Effector memory CD8-positive, alpha-beta T cell (primary cell): ENCODE measurements at places on chromosomes 1 and 21.

DNA sequence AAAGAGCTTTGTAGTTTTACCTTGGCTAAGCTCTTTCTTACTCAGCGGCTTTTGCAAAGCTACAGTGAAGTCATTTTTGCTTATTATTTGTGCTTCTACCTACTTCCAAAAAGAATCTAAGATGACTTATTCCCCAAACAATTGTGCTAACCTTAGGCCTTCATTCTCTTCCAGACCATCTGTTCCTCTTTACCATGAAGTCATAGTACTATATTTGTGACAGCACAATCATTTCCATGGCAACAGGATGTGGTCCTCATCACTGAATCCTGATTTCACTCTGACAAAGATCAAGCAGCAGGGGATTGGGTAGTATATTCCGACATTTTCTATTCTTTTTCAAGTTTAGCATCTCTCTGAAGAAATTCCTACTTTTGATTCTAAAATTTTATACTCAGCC is 24.8 kb upstream of the NMNAT2 start:
- H3K27me3 ChIP-seq = peaks cover 14% of the 10 kb centered on the region
- H3K27ac ChIP-seq = no peak overlapping the region
- H3K36me3 ChIP-seq = no peaks in the 10 kb centered on the region
- H3K4me3 ChIP-seq = no peak overlapping the region

DNA sequence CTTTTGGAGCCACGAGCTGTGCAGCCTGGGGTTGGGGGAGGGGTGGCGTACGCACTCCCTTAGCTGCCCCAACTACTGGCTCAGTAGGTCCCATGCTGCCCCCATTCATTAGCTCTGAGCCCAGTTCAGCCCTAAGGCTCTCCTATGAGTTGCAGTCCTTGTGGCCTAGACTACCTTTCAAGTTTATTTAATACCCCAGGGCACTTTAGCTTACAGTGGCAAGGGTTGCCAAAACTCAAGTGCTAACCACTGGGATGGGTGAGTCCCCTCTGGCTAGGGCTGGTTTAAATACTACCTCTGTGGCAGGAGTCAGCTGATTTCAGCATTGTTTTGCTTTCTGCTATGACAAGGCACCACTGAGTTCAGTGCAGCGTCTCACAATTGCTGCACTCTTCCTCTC is 118.2 kb downstream of the ODF2L start:
- H3K4me1 ChIP-seq = no peaks in the 10 kb centered on the region
- DNase-seq = no peak
- no peak overlapping the region for H3K4me3 ChIP-seq
- no peak overlapping the region for H3K27ac ChIP-seq
- no peaks in the 10 kb centered on the region for H3K36me3 ChIP-seq

- peaks cover 4% of the 10 kb centered on the region for H3K36me3 ChIP-seq
- H3K4me3 ChIP-seq = no peak overlapping the region
- H3K27me3 ChIP-seq = peaks cover 16% of the 10 kb centered on the region
- no peak overlapping the region for H3K27ac ChIP-seq
Measured at GRCh38 chr1:154714638-154715037, 106.7 kb upstream of the ADAR start.

- no peaks in the 10 kb centered on the region for H3K4me1 ChIP-seq
- H3K4me3 ChIP-seq = no peak overlapping the region
- no peaks in the 10 kb centered on the region for H3K36me3 ChIP-seq
- H3K27me3 ChIP-seq = peaks cover 5% of the 10 kb centered on the region
- DNase-seq = no peak
- no peak overlapping the region for H3K27ac ChIP-seq
Measured at GRCh38 chr1:163442895-163443294, 121.1 kb downstream of the NUF2 start.

DNA sequence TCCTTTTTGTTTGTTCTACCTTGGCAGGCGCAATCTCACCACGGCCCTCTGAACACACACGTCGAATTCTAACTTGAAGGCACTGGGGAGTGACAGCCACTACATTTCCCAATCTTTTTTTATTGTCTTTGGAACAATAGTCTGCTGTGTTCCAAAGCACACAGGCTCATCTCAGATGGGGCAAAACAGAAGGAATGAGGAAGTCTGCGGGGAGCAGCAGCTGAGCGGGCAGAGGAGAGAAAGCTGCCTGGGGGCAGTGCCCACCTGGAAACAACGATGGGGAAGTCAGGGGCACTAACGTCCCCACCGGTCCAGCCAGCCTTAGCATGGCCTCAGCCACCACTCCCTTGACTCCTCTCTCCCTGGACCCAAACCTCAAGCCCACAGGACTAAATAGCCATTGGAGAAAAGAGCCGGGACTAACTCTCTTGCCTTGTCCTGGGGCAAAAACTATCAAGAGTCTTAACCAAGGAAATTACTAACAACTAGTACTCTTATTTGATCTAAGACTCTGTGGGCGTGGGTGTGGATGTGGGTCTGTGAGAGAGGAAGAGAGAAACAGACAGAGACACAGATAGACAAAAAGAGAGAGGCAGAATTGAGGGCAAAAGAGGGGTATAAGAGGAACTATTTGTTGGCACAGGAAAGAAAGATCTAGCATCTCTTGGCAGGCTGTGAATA is 34.2 kb downstream of the SYF2 start:
- H3K27ac ChIP-seq = no peak overlapping the region
- H3K27me3 ChIP-seq = peaks cover 7% of the 10 kb centered on the region
- peaks cover 11% of the 10 kb centered on the region for H3K4me1 ChIP-seq
- no peak overlapping the region for H3K4me3 ChIP-seq

GRCh38 chr1:147496571-147497210 is 44.6 kb upstream of the BCL9 start:
- DNase-seq = no peak
- H3K27me3 ChIP-seq = peaks cover 27% of the 10 kb centered on the region
- H3K27ac ChIP-seq = no peak overlapping the region
- H3K36me3 ChIP-seq = no peaks in the 10 kb centered on the region
- H3K4me1 ChIP-seq = no peaks in the 10 kb centered on the region
- no peak overlapping the region for H3K4me3 ChIP-seq

- no peaks in the 10 kb centered on the region for H3K4me1 ChIP-seq
- peaks cover 92% of the 10 kb centered on the region for H3K27me3 ChIP-seq
- DNase-seq = no peak
- H3K4me3 ChIP-seq = no peak overlapping the region
- H3K27ac ChIP-seq = no peak overlapping the region
Measured at GRCh38 chr1:214367841-214368240, 86.9 kb downstream of the SMYD2 start.
